COLO829 (cell line): ENCODE measurements at places on chromosomes 13 and 19.

DNA sequence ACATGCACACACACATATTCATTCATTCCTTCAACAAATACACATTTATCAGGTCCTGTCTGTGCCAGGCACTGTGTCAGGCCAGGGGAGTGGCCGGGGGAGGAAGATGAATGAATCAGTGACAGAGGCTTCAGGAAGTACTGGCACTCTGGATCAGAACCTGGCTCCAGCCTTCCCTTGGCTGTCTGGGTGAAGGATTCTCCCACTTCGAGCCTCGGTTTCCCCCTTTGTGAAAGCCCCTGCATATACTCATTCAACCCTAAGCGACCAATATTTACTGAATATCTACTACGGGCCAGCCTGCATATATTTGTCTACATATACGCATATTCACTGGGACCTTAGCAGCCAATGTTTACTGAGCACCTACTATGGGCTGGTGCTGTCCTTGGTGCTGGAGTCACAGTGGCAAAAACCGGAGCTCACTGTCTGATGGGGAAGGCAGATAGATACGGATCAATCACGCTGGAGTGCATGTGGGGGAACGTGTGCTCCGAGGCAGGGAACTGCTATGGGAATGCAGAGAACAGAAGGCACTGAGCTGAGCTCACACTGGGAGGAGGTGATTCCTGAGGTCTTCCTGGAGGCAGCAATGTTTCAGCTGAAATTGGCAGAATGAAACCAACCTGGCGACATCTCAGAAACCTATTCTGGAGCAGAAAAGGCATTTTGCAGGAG lies 636 bp upstream of the ZNF579 start:
- no peak for DNase-seq

DNA sequence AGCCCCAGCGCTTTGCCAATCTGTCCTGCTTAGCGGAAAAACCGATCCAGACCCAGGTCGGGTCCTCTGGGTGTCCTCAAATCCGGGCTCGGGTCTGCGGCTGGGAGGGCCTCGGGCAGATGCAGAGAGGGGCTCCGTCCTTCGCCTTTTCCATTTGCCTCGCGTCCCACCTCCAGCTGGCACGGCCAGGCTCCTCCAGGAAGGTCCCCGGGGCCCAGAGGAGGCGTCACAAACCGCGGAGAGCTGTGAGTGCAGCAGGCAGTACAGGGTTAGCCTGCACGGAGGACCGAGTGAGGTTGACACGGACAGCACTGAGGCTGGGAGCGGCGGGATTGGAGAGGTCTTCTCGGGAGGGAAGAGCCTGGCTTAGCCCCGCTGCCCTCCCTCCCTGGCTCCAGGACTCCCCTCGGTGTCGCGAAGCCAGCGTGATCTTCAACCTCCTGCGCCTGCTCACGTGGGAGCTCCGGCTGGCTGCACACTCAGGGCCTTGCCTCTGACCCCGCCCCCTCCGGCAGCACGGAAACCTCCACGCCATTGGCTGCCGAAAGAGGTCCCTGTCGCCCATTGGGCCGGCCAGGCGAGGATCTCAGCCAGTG lies 2.8 kb upstream of the IFNL2 start:
- DNase-seq: no peak

DNA sequence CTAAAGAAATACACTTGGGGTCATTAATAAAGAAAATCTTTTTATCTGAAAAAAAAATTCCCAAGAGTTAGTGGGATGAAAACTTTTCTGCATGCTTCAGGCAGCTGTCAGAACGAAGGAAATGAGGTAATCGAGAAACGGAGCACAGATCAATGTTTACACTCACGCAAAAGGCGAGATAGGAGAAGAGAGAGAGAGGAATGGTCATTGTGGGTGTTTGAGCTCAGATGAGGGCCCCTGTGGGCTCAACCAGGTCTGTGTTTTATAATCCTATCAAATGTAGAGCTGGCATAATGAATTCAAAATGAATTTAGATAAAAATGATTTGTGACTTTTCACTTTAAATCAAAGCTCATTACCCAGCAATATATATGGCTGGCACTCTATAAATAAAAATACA lies 6.3 kb upstream of the RXFP2 start:
- DNase-seq: no peak

GRCh38 chr13:113898391-113898790 lies 34.5 kb upstream of the GAS6 start:
- no peak for DNase-seq

- DNase-seq: no peak
Observed at GRCh38 chr19:16200038-16201010, 2.6 kb downstream of the AP1M1 start.

DNA sequence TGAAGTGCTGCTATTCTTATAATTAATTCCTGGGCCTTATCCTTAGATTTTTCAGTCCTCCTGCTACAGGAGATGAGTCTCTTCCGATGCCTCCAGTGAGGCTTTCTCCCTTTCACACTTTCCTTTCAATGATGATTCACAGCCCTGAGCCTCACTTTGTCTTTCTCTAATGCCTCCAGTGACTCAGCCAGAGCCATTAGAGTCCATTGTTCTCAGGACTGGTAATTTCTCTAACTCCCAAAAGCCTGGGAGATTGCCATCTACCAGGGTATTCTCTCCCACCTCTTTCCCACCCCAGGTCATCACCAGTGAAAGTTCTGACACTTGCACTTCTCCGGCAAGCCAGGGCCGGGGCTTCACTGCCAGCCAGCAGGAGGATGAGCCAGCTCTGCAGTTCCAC lies 49.6 kb upstream of the ARGLU1 start:
- DNase-seq: no peak

DNA sequence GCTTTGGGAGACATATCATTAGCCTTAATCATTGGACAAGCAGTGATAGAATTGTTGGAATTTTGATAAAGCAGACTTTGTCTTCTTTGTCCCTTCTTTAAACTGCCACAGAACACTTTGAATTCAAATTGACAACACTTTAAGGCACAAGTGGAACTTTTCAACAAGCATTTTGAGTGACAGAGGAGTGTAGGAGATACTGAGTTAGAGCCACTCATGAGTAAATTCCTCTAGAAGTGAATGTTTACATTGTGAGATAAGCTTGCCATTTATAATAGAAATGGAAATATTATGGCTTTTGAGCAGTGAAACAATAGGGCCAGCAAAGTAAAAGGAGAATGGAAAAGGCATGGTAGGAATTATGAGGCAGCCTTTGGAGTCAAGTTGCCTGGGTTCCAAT lies 515.8 kb downstream of the SLITRK6 start:
- no peak for DNase-seq

DNA sequence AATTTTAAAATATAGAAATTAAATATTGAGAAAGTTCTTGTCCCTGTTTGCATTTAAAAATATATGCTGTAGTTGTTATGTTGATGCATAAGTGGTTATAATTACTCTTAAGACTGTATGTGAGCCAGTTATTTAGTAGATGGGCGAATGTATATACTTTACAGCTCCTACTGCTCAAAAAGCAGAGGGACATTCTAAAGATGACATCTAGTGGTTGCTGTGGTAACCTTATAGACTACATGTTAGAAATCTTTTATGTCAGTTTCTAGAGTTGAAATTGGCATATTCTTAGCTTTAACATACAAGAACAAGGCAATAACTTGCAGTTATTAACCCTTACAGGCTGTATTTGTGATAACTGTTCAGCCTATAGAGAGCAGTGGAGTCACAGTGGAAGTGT lies 160.5 kb downstream of the OLFM4 start:
- DNase-seq: no peak

GRCh38 chr19:32924200-32924599 lies 47.6 kb downstream of the CEP89 start:
- no peak for DNase-seq

DNA sequence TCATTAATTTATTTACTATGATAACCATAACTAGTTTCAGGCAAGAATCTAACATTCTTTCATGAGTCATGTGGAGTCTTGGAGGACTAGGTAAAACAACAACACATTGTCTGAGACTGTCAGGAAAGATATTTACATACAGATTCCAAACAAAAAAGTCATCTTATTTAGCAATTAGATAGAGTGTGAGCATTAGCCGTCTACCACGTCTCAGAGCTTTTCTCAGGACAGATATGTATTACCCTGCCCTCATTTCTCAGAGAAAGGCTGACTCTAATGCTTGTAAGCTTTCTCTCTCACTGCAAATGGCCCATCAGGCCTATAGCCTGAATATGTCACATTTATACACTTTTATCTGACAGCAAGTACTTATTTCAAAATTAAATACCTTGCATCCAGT lies 312.1 kb upstream of the PCDH20 start:
- peak; percentile 31 for DNase-seq
